ENCODE measurements at places on chromosomes 12 and 14. TPM values are rescaled to one million over a fixed set of nuclear protein-coding genes. Genes with fewer than 3 reads are reported as not detected.

GLS2 gene
- 4.4 TPM for total RNA-seq

FBLN5 gene
- total RNA-seq = 3.5 TPM

DNA sequence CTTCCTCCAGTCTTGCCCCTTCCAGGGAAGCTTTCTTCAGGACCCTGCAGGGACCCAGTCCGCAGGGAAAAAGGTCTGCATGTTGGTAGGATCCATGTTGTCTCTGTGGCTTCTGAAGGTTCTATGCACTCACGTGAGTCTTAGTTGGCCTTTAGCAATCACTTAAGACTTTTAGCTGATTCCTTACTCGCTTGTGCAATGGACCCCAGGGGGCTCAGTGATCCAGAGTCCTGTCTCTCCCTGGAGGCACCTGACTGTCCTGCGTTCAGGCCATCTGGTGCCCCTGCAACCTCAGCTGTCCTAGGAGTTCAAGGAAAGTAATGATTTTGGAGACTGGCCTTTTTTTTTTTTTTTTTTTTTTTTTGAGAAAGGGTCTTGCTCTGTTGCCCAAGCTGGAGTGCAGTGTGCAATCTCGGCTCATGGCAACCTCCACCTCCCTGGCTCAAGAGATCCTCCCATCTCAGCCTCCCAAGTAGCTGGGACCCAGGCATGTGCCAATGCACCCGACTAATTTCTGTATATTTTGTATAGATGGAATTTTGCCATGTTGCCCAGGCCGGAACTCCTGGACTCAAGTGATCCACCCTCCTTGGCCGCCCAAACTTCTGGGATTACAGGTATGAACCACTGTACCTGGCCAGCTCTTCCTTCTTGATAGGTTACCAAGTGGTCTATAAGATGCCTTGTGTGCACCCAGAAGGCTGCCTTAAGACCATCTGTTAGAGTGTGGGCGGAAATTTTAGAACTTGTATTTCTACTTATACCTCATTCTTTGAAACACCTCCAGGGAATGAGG, 4.6 kb downstream of the IFI27L2 start:
- DNase-seq = no peak

- DNase-seq = peak; percentile 81
Observed at GRCh38 chr14:68978172-68978911, 760 bp downstream of the ACTN1 start.

LMNTD1 gene
- not detected for total RNA-seq

PRICKLE1 gene
- total RNA-seq = 0.45 TPM

GRCh38 chr14:103281496-103282231, 52.4 kb upstream of the EIF5 start:
- DNase-seq = no peak

DNA sequence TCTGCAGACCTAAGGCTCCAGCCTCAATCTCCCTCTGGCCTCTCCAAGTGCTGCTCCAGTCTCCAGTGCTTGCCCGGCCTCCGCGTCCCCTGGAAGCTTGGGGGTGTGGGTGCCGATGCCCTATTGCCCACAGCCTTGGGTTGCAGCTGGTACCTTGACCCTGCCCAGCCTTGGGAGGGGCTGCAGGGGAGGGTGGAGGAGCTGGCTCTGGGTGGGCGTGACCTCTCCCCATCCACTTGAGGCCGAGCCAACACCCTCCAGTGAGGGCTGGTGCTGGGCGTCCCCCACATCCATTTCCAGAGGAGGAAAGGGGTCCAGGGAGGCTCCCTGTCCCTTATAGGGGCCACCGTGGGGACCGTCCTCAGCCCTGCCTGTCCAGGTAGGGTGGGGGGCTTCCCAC, 24.1 kb downstream of the KIF26A start:
- DNase-seq = no peak

GRCh38 chr14:26709019-26709418, 111.2 kb upstream of the NOVA1 start:
- no peak for DNase-seq

SIX1 gene
- not detected for total RNA-seq

CLEC12A gene
- 4.0 TPM for total RNA-seq

DNA sequence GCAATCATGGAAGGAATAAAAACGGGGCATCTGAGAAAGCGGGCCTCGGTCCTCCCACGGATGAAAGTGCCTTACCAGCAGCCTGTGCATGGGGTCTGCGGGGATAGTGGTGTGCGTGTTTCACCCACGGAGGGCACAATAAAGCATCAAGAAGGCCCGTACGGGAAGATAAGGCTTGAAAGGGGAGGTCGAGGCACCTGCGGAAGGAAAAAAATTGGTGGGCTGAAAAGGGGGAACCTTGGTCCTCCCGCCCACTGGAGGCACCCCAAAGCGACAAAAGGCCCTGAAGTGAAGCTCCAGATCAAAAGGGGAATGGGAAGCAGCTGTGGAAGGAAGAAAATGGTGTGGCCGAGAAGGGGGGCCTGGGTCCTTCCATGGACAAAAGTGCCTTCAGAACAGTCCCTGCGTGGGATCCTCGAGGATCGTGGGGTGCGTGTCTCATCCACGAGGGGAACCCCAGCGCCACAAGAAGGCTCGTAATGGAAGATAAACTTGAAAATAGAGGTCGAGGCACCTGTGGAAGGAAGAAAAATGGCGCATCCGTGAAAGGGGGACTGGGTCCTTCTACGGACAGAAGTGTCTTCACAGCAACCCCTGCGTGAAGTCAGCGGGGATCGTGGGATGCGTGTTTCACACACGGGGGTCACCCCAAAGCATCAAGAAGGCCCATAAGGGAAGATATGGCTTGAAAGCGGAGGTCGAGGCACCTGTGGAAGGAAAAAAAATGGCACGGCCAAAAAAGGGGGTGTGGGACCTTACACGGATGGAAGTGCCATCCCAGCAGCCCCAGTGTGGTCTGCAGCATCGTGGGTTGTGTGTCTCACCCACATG, 276.9 kb downstream of the ALG10 start:
- DNase-seq = no peak

DNA sequence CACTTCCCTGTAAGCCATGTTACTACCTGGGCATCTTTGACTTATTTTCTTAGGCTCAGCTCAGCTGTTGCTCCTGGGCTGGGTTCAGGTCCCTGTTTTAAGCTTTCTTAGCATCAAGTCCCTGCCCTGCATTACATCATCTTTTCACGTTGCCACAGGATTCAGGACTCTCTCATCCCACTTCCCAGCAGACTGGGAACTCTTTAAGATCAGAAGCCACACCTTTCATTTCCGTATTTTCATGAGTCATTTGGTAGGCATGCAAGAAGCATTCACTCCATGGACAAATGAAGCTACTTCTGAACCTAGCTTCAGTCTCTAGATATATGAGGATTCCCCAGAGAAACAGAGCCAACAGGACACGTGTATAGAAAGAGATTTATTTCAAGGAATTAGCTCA, 726.8 kb downstream of the VRK1 start:
- no peak for DNase-seq

DNA sequence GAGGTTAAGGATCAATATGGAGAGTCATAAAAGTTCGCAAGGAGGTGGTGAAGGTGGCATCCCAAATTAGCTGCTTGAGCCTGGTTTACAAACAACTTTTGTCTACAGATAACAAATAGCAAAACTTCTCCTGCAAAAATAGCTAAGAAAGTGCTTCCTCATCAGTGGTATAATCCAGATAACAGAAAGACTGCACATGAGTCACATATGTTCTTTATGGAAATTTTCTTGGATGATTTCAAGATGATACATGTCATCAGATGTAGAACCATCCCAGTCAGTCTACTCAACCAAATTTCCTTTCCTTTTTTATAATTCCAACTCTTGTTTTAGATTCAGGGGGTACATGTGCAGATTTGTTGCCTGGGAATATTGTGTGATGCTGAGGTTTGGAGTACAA, 133.0 kb downstream of the BTG1 start:
- DNase-seq = no peak

TMCC3 gene
- 1.8 TPM for total RNA-seq

DNA sequence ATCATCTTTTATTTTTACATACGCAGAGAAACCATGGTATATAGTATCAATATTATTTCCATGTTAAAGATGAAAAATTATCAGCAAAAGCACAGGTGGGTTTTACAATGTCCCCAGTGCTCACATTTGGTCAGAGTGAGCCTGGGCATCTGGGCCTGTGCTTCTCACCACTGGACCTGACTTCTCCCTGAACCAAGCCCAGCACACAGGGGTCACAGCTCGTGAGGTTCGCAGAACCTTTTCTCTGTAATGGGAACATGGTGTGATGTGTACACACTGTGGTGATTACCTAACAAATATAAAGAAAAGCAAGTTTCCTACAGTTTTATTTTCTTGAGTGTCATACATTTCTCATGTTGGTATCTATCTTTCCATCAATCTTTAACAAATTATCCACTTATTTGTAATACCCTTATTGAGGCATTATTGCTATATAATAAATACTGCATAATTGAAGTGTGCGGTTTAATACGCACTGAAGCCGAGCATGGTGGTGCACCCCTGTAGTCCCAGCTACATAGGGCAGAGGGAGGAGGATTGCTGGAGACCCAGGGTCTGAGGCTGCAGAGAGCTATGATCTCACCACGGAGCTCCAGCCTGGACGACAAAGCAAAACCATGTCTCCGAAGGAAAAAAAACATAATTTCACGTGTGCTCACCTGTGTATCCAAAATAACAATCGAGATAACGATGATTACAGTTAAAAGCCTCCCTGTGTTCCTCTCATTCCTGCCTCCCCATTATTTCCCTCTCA, 743.2 kb downstream of the TMEM121 start:
- DNase-seq = no peak

GRCh38 chr14:103848175-103849077, 1.1 kb upstream of the PPP1R13B start:
- DNase-seq = peak; percentile 49

DNA sequence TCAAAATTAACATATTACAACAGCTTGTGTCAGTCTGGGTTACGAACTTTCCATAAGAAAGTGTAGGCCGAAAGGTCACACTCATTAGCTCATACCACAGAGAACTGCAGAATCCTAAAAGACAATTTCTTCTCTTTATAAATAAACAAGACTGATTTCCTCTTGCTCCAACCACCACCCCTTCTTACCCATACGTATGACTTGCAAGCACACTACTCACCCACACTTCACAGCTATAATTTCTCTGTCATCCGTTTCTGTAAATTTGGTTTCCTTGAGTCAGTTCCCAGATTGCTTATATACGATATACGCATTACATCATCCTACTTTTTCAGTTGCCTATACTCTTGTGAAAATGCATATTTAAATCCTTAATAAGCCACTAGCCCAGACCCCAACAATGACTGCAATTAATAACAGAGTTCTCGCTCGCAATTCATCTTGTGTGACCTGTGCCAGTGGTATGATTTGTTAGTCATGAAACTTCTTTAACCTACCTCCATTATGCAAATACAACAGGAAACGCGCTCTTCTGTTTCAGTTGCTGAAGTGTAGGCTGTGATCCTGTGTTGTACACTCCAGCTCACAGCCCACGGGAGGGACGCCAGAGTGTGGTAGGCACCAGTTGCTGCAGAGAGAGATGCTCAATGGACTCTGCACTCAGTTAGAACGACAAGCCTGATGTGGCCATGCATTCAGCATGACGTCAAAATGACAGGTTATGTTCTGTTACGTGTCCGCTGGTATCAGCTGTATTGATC, 417.6 kb downstream of the PDZRN4 start:
- DNase-seq = no peak

- peak; percentile 62 for DNase-seq
Observed at GRCh38 chr12:6635375-6635855, 344 bp downstream of the LPAR5 start.

DNA sequence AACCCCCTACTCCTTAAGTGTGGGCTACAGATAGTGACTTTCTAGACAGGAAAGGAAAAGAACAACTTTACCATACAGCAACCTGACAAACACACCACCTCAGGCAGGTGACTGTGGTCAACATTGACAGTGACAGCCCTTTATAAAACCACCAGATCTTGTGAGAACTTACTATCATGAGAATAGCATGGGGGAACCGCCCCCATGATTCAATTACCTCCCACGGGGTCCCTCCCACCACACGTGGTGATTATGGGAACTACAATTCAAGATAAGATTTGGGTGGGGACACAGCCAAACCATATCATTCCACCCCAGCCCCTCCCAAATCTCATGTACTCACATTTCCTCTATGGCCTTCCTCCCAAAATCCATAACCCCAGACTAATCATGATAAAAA, 16.3 kb downstream of the OR10P1 start:
- DNase-seq = no peak

DCP1B gene
- total RNA-seq = 20.7 TPM

Data from activated naive CD8-positive, alpha-beta T cell treated with anti-CD3 and anti-CD28 coated beads, Interleukin-2, amount 10 ng/mL, durations not matched to agents 7 days and 5 days (primary cell).